Activated naive CD8-positive, alpha-beta T cell treated with anti-CD3 and anti-CD28 coated beads for 36 hours (primary cell): ENCODE measurements at places on chromosomes 16 and 17. TPM values are rescaled to one million over a fixed set of nuclear protein-coding genes. Genes with fewer than 3 reads are reported as not detected.

GRCh38 chr17:43360376-43360738 lies 38.4 kb upstream of the ARL4D start:
- DNase-seq = peak; percentile 77

DNA sequence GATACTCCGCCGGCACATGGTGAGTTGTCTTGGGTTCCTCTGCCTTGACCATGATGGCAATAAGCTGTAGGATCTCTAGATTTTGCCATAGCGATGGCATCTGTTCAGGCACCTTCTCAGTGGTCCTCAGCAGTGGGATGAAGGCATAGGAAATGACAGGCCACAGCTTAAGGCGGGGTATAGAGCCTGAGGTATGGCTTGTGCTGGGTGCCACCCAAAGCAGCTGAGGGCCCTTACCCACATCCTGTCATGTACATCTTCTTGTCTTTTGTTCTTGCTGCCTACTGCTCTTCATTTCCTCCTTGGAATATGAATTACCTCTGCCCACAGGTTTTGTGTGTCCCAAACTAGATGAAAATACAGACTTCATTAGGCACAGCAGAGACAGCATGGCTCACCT lies 29.5 kb downstream of the KAT7 start:
- DNase-seq = peak; percentile 40

DNA sequence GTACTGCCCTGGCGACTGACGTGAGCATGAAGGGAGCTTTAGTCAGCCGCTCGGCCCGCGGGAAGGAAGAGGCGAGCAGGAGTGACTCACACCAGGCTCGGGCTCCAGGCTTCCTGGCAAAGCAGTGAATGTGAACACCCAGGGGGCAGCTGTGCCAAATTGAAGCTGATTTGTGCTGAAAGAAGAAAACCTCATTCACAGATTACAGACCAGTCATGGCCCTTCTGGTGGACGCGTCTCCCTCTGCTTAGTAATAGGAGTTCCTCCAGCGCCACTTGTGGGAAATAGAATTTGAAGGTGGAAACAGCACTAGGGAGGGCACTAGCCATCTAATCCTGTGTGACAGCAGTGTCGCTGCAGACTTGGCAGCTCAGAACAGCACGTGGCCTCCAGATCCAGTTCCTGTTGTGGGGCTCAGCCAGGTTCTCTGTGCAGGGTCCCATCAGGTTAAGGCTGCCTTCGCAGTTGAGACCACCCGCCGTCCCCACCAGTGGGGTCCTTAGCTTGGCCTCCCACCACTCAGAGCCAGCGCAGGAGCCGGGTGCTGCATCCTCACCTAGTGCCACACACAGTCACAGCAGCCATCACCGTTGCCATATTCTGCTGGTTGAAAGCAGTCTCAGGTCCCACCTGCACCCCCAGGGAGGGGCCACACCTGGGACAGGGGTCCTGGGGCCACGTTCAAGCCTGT lies 164.5 kb upstream of the CHMP6 start:
- no peak for DNase-seq

The KRT15 gene
- total RNA-seq = not detected

The ATP2A1 gene
- 2.8 TPM for total RNA-seq

DNA sequence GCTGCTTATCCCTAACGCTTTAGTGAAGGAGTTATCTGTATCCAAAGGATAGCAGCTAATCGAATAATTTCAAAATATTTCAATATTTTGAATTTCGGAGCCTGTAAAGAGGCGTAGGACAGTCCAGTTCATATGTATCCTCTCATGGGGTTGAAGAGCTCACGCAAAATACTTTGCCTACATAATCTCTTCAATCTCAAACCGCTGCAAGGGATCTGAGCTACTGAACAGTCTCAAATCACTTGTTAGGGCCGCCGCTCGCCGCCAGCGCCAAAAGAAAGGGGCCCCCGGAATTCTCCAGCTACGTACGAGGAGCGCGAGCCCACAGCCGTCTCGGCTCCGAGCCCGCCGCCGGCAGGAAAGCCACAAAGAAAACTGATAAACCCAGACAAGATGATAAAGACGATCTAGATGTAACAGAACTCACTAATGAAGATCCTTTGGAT lies 601 bp upstream of the RFWD3 start:
- DNase-seq = peak; percentile 46

GRCh38 chr17:67459985-67460384 lies 82.9 kb downstream of the PITPNC1 start:
- DNase-seq = no peak

DNA sequence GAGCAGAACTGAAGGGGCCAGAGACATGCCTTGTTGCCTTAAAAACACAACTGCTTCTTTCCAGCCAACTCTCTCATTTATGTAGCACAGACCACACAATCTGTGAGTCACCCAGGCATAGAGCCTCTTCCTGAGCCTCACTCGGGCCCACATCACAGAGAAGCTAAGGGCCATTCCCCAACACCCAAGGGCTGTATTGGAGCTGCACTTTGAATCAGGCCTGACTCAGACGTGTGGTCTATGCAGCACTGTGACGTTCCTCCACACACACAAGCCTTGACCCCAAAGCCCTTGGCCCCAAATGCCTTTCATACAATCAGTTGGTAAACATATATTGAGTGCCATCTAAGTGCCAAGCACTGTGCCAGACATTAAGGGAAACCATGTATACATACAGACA lies 308.9 kb upstream of the DYNLRB2 start:
- DNase-seq = peak; percentile 1

DNA sequence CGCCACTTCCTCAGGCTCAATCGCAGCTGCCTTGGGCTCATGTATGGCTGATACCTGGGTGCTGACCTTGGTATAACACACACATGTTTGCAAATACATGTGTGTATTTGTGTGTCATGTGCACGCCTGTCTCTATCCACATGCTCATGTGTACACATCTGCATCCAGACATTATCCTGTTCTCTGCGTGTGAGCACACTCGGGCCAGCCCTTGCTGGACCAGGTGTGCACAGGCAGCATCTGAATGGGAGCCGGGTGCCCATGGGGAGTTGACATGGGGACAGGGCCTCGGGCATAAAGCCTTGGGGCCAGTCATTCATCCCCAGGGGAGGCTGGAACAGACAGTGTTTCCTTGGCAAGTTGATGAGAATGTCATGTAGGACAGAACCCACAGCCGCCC lies 29.1 kb upstream of the CRHR1 start:
- DNase-seq = no peak

The DLX4 gene
- total RNA-seq = 0.70 TPM

GRCh38 chr17:40664582-40665333 lies at the start of gene KRT222:
Gene KRT222, minus strand, starts transcription at chr17:40665177. Its CDS starts 78 bp downstream, at chr17:40665099.
- no peak for DNase-seq

The TUBG2 gene
- total RNA-seq = 7.1 TPM

DNA sequence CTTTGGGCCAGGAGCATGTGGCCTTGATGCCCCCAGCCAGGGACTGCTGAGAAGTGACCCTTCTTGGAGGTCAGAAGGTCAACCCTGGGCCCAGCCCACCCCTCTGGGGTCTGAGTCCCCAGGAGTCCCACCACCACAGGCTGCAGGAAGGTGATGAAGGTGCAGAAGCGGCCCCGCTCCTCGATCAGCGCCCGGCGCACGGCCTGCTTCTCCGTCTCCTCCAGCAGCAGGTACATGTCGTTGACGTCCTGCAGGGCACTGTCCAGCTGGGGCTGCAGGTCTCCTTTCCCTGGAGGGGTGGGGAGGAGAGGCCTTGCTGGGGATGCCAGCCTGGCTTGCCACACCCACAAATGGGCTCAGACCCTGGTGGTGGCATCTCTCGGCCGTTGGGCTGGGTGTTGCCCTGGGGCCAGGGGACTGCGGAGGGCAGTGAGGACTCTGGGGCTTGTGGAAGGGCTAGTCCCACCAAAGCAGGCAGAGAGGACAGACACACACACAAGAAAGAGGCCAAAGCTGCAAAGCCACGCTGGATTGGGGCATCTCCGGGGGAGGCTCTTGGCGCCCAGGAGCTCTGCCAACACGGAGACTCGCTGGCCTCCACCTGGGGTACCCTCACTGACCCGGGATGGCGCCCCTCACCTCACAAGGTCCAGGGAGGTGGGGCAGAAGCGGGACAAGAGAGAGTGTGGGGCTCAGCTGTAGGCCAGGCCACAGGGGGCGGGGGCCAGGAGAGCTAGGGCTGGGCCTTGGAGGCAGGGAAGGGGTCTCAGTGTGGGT lies 7.5 kb downstream of the MTSS2 start:
- DNase-seq = no peak

The CES5A gene
- total RNA-seq = not detected

The WFDC1 gene
- not detected for total RNA-seq

- no peak for DNase-seq
These were observed 19.2 kb upstream of the PITPNM3 start for GRCh38 chr17:6575596-6575988.

The SEPTIN12 gene
- not detected for total RNA-seq

- peak; percentile 71 for DNase-seq
These were observed at the start of gene PPM1E for GRCh38 chr17:58755577-58756245. Gene PPM1E, plus strand, starts transcription at chr17:58755854.

- no peak for DNase-seq
These were observed 45.2 kb upstream of the STAC2 start for GRCh38 chr17:39270923-39271322.

DNA sequence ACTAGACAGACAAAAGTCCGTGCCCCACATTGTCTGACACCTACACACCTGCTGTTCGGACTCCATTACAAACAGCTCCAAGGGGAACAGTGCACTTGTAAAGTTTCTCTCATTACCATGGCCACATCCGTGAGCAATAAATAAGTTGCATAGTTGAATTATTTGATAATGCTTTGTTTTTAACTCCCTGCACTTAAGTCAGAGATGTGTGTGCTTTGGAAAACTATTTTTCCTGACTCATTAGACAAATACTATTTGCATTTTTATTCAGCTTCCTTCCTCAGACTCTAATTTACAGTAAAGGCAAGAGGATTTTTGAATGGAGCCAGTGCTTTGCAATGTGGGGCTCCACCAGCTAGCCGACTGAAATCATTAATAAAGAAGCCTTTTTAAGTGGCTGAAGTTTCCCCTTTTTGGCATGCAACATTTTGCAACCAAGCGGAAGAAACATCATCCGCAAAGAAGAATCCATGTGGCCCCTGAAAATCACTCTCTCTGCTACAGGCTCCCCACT lies 6.5 kb upstream of the CCL2 start:
- no peak for DNase-seq

The CDYL2 gene
- total RNA-seq = 9.7 TPM

DNA sequence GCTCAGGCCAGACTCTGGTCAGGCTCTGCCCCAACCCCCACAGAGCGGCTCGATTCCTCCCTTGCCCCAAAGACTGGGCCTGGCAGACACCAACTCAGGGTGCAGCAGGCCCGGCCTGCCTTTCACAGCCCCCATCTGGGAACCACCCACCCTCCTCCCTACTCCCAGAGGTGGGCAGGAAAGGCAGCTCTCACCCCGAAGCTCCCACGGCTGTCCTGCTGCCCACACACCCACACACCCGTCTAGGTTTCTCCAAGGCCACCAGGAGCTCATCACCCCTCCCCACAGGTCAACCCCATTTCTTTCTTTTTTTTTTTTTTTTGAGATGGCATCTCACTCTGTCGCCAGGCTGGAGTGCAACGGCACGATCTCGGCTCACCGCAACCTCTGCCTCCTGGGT lies 3.8 kb downstream of the CEP131 start:
- no peak for DNase-seq

The PVALEF gene
- not detected for total RNA-seq

GRCh38 chr17:79802736-79803420 lies 6.0 kb upstream of the CBX8 start:
- DNase-seq = no peak

DNA sequence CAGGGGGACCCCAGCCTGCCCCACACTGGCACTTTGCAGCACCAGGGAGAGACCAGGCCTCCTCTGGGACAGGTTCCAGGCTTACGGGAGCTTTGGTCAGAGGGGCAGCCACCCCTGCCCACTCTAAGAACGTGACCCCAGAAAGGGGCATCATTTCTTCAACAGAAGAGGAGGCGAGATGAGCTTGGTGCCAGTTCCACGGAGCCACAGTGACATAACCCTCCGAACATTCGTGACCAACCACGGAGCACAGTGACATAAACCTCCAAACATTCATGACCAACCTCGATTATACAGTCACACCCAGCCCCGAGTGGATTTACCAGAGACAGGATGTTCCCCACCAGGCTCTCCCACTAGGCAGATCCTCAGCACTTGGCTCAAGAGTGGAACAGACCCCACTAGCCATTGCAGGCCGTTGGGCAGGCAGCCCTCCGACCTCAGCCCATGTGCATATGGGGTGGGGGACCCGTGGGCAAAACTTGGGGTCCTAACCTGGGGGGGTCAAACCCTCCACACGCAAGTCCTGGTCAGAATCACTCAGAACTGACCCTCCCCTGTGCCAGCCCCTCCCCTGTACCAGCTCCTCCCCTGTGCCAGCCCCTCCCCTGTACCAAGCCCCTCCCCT lies 112.9 kb downstream of the METRNL start:
- no peak for DNase-seq

The FOXN1 gene
- not detected for total RNA-seq

DNA sequence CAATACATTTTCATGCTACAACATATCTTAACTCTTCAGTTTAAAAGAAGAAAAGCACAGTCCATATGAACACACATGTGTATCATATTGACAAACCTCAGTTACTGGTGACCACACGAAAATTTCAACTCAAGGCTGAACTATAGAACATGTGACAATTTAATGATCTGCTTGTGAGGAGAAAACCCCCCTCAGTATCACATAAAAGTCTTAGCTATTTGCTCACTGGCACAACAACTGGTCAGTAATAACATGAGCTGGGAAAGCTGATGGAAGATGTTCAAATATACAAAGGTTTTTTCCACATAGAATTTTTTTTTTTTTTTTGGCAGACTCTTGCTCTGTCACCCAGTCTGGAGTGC lies 19.5 kb downstream of the ZNF652 start:
- no peak for DNase-seq

The NSF gene
- 37.9 TPM for total RNA-seq

- DNase-seq = no peak
These were observed 32.5 kb downstream of the MEAK7 start for GRCh38 chr16:84471966-84472365.

The DNAAF1 gene
- not detected for total RNA-seq

- DNase-seq = no peak
These were observed 14.1 kb downstream of the RAD51C start for GRCh38 chr17:58706351-58707140.

- DNase-seq = no peak
These were observed 7.2 kb downstream of the SLC43A2 start for GRCh38 chr17:1621273-1621954.

- DNase-seq = no peak
These were observed 3.1 kb downstream of the GLG1 start for GRCh38 chr16:74603848-74604247.

The RAMP2 gene
- not detected for total RNA-seq

The DHRS13 gene
- 31.8 TPM for total RNA-seq

The EPX gene
- total RNA-seq = not detected

DNA sequence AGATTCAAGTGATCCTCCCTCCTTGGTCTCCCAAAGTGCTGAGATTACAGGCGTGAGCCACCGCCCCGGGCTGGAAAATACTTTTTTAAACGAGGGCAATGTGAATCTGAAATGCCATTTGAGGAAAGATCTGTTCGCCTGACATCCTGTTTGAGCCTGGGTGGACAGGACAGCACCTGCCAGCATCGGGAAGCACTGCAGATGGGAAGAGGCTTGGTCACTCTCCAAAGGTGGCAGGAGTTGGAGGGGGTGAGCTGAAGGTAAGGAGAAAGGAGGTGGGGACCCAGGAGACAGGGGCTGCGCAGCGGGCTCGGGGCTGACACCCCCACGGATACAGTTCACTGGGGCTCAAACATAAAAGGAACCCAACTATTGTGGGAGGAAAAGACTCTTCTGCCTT lies 3.9 kb upstream of the BIRC5 start:
- no peak for DNase-seq
